ENCODE measurements at places on chromosomes 5 and 9. TPM values are rescaled to one million over a fixed set of nuclear protein-coding genes. Genes with fewer than 3 reads are reported as not detected.

Gene DELE1
- total RNA-seq = 37.9 TPM

Gene RLN2
- not detected for total RNA-seq

DNA sequence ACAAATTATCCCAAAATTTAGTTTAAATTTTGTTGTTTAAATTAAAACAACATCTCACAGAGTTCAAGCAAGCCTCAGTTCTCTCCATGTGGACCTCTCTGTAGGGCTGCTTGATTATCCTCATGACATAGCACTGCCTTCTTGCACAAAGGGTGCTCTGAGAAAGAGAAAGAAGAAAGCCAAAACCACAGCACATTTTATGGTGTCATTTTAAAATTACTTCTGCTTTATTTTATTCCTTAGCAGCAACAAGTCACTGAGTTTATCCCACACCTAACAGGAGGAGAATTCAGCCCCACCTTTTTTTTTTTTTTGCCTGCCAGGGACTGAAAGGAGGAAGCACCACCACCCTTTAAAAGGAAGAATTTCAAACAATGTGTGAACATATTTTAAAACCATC lies 12.8 kb upstream of the KCNV2 start:
- no peak for DNase-seq
- H3K4me1 ChIP-seq = no peaks in the 10 kb centered on the region
- H3K27me3 ChIP-seq = no peaks in the 10 kb centered on the region
- H3K4me3 ChIP-seq = no peak overlapping the region
- H3K36me3 ChIP-seq = no peaks in the 10 kb centered on the region

- DNase-seq = no peak
- H3K27me3 ChIP-seq = no peaks in the 10 kb centered on the region
- H3K4me3 ChIP-seq = no peak overlapping the region
- H3K27ac ChIP-seq = no peak overlapping the region
Observed at GRCh38 chr5:122180146-122180712, 50.9 kb downstream of the ZNF474 start.

Gene SLC36A3
- total RNA-seq = not detected

Gene TEX48
- not detected for total RNA-seq

GRCh38 chr5:601771-602465 lies 10.2 kb upstream of the CEP72 start:
- no peaks in the 10 kb centered on the region for H3K36me3 ChIP-seq
- DNase-seq = no peak
- H3K4me3 ChIP-seq = no peak overlapping the region
- H3K27ac ChIP-seq = no peak overlapping the region

Gene PCDHGB4
- 2.1 TPM for total RNA-seq

Gene F2RL2
- total RNA-seq = not detected

DNA sequence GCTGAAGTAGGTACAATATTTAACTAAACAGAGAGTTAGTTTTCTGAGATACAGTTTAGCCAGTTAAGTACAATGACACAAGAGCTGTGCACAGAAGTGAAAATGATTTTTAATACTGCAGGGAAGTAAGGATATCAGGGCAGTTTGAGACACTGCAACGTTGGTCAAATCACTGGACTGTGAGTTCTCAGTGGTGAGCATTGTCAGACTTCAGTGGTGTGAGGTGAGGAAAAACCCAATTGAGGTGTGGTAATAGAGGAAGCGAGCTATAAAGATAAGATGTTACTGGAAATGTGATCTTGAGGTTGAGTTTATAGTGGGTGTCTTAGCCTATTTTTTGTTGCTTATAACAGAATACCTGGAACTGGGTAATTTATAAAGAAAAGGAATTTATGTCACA lies 12.8 kb upstream of the FBXL7 start:
- DNase-seq = no peak
- H3K36me3 ChIP-seq = no peaks in the 10 kb centered on the region
- H3K4me3 ChIP-seq = no peak overlapping the region
- no peak overlapping the region for H3K27ac ChIP-seq
- no peaks in the 10 kb centered on the region for H3K4me1 ChIP-seq

- H3K36me3 ChIP-seq = no peaks in the 10 kb centered on the region
- no peaks in the 10 kb centered on the region for H3K4me1 ChIP-seq
- H3K27ac ChIP-seq = no peak overlapping the region
- DNase-seq = no peak
- H3K4me3 ChIP-seq = no peak overlapping the region
Observed at GRCh38 chr5:116514421-116514970, 60.1 kb downstream of the SEMA6A start.

DNA sequence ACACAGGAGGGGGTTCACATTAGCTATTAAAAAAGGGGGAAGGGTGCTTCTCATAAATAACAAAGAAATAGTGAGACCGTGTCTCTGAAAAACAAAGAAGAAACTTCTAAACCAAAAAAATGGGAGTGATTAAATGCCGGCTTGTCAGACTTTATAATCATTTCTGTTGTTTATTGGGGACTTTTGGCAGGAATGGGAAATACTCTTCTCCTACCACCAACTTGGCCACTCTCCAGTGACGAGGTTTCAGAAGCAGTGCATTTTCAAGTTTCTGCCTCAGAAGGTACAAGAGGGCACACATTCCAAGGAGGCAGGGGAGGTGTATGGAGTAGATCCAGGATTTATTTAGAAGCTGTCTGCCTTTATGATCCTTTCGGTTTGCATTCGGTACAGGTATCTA lies 46.2 kb downstream of the LIX1 start:
- DNase-seq = no peak
- no peak overlapping the region for H3K4me3 ChIP-seq
- H3K4me1 ChIP-seq = no peaks in the 10 kb centered on the region
- no peak overlapping the region for H3K27ac ChIP-seq

Gene PRUNE2
- total RNA-seq = 10.1 TPM

GRCh38 chr5:9894571-9895301 lies 264.6 kb upstream of the TAS2R1 start:
- DNase-seq = no peak
- no peak overlapping the region for H3K27ac ChIP-seq
- H3K4me3 ChIP-seq = no peak overlapping the region
- no peaks in the 10 kb centered on the region for H3K36me3 ChIP-seq
- no peaks in the 10 kb centered on the region for H3K27me3 ChIP-seq

Gene SPINK4
- not detected for total RNA-seq

Gene IL17B
- total RNA-seq = 1.2 TPM

- no peaks in the 10 kb centered on the region for H3K4me1 ChIP-seq
- no peak overlapping the region for H3K27ac ChIP-seq
- H3K4me3 ChIP-seq = no peak overlapping the region
- H3K36me3 ChIP-seq = no peaks in the 10 kb centered on the region
- no peak for DNase-seq
Observed at GRCh38 chr5:135007305-135007704, 26.7 kb downstream of the PITX1 start.

All from gastrocnemius medialis (tissue), 4 donors.